Activated CD4-positive, CD25-positive, alpha-beta regulatory T cell (primary cell): ENCODE measurements at places on chromosomes 12 and 14.

DNA sequence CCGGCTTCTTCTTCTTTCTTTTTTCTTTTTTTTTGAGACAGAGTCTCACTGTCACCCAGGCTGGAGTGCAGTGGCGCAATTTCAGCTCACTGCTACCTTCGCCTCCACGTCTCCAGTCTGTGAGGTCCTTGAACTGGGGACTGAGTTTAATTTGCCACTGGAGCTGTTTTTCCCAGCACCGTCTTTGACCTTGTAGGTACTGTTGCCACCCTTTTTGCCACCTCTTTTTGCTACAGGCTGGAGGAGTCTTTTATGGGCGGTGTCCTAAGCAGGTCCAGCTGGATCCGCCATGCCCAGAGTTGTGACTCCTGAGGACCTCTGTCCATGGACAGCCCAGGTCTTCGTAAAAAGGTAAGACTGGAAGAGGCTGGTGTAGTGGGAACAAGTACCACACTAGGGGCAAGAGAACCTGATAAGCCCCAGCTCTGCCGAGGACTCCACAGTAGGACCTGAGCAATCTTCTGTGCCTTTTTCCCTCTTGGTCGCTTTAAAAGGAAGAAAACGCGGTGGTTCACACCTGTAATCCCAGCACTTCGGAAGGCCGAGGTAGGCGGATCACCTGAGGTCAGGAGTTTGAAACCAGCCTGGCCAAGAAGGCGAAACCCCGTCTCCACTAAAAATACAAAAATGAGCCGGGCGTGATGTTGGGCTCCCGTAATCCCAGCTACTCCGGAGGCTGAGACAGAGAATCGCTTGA lies 946 bp downstream of the RNU4-2 start:
- DNase-seq = peak; percentile 31

DNA sequence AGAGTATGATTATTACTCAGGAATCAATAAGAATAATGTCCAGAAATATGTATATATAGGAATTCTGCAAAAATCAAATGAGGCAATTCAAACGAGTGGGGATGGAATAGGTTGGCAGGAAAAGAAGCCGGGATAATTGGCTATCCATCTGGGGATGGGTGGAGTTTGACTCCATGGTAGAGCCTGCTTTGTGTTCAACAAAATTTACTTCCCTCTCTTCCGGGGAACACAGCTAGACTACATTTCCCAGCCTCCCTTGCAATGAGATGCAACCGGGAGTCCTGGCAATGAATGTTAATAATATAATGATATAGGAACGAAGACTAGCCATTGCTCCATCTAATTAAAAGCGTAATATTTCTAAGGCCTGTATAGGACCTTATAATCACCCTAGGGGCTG lies 146.6 kb downstream of the EFCAB11 start:
- DNase-seq = no peak

DNA sequence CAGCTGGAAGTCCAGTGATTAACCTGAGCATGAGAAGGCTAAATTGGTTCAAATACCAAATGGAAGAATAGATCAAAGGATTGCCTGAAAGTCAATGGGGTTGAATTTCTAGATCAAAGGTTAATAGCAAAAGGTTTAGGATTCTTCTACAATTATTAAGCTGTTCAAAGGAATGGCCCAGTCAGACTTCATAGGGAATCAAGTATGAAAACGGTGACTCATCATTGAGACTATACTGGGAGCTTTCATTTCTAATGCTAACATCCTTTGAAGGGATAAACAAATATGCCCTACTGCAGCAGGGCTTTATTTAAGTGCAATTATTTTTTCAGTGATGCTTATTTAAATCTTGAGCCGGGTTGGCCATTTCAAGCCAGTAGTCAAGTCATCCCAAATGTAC lies 152.8 kb downstream of the RIMBP2 start:
- no peak for DNase-seq

DNA sequence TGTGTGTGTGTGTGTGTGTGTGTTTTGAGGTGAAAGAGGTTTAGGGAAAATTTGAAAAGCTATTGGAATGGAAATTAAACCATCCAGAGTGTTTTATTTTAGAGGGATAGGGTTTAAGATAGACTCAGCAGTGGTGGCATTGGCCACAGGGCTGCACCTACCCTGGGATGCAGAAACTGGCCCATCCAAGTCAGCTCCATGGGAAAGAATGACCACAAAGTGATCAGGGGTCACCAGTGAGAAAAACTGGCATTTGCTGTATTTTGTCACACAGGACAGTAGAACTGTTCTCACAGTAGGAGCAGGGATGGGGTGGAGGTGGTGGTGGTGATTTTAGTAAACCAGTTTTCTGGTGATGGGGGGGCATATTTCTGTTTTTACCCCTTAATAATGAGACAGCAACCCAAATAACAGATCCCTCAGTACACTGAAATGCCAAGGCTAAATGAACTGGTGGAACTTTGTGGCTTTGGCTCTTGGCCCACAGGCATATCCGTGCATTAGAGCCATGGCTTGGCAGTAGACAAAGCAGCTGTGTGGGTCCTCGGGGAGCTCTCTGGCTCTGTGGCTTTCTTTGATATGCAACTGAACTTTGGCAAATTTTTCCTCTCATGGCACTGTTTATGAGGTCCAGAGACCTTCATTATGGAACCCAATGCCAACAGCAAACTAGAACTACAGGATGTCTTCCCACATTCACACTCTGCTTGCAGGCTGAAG lies 348.3 kb downstream of the ZFP36L1 start:
- no peak for DNase-seq

GRCh38 chr12:111121840-111122239 lies 201.5 kb upstream of the MYL2 start:
- DNase-seq = no peak

GRCh38 chr12:116719731-116720528 lies 17.9 kb downstream of the SPRING1 start:
- DNase-seq = no peak

- no peak for DNase-seq
Observed at GRCh38 chr12:67460388-67460787, 188.2 kb upstream of the DYRK2 start.

GRCh38 chr12:132539016-132539773 lies 49.2 kb downstream of the FBRSL1 start:
- DNase-seq = no peak

DNA sequence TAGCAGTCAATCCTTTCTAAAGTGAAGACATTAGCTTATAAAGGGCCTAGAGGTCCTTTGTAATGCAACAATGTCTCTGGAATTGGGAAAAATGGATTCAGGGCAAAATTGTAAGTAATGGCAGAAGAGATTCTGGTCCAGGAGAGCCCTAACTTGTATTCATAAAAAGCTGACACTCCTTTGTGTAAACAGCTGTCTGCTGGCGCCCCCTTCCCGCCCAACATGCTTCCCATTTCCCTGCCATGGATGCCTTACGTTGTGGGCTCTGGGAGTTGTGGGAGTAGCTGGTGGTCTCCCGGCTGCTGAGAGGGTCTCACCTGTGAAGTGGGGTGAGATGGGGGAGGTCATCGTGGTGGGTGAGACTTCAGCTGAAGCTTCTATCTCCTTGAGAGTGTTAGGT lies 2.3 kb downstream of the ACRBP start:
- DNase-seq = no peak

DNA sequence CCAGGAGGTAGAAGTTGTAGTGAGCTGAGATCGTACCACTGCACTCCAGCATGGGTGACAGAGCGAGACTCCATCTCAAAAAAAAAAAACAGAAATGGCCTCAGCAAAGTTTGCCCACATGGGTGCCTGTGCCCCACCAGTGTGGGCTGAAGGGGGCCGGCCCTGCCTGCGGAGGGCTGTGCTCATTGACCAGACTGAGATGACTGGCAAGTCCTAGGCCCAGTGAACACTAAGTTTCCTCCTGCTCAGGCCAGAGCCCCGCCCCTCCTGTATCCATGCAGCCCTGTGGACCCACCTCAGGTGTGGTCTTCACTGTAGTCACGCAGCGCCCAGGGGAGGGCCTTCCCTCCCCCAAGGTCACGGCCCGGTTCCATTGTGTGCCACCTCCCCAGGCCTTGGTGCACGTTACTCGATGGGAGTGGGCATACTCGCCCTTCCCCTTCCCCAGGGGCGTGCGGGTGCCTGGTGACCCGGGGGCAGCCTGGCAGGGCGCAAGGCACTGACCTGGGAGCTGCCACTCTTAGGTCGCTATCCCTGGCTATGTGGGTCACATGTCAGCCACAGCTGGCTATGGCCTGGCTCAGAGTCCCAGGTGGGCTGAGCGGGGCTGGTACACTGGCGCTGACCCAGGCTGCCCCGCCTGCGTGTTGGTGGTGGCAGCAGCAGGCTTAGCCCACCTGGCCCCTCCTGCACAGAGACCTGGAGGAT lies 16.1 kb downstream of the INF2 start:
- DNase-seq = no peak

DNA sequence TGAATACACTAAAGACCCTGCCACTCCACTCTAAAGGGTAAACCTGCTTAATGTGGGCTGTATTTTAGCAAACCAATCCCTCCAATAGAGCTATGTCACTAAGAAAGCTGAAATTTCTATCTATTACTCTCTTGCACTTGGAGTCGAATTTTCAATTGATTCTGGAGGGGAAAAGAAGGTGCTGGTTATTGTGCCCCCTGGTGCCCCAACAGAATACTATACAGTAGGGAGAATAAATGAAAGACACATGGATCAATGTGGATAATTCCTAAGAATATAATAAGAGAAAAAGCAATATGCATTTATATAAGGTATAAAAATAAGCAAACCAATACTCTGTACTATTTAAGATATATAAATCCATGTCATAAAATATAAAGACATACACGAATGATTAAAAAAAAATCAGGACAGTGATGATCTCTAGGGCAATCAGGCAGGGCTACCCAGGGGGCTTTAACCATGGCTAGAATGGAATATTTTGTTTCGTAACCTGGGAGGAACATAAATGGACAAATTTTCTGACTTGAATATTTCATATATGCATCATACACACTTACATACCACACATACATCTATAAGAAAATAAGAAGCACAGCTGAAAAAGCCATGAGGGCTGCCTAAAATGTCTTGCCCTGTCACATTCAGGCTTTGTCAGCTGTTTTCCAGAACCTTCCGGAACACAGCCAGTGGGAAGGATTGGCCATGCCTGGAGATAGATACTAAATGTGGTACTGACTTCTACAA lies 54.4 kb downstream of the EFCAB11 start:
- no peak for DNase-seq

DNA sequence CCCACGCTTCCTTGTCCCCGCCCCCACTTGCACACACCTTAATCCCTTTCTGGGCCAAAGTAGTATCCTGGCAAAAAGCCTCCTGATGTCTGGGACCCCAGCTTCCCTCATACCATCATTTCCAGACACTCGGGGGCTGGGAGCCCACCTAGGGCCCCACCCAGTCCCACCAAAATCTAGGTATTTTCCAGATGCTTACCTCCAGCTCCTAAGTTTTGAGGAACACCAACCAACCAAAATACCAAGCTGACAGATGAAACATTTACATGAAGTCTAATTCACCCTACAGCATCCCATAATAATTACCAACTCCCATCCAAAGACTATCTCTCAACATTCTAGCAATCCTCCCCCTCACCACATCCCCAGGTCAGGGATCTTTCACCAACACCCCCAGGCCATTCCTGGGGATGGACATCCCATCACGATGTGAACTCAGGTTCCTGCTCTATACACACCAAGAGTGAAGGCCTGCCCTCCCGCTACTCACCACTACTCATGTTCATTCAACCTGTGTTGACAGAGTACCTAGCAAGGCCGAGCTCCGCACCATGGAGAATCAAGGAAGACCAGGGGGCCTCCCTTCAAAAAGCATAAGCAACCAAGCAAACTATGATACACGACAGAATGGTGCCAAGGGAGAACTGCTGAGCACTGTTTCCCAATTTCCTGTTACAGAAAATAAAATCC lies 1.6 kb upstream of the CHD4 start:
- DNase-seq = no peak

DNA sequence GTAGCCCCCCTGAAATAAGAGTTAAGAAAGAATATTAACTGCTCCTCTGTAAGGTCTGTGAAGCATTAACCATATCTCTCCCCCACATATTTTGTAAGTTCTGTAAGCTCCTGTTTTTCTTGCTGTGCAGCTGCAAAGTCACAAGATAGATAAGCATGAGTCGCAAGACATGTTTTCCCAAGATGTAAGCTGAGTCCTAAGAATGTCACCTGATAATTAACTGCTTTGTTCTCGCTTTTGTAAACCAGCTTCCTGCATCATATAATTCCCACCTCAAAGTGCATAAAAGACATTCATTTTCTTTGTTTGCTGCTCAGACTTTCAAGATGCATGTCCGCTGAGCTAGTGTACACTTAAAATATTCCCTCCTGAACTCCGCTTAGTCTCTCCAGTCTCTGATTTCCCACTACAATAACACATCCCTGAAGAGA lies 27.0 kb upstream of the PHC1 start:
- DNase-seq = no peak

DNA sequence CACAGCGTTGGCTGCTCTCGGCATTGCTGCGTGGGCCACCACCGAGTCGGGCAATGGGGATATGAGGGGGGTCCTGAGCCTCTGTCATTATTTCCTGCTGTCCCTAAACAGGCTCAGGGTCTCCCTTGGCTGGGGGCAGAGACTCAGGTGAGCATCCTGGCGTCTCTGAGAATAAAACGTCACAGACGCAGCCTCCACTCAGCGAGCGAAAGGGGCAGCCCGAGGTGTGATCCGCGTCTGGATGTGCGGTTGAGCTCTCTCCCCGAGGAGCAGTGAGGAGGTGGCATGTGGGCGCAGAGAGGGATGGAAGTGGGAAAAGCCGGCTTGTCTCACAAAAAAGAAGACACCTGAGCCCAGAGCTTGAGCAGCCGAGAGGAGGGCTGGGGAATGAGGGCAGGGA lies 62.6 kb downstream of the GALNT9 start:
- no peak for DNase-seq

- DNase-seq = no peak
Observed at GRCh38 chr12:93347054-93347785, 30.5 kb upstream of the NUDT4 start.

GRCh38 chr12:118271770-118272417 lies 100.8 kb downstream of the TAOK3 start:
- DNase-seq = no peak

GRCh38 chr14:96660123-96660522 lies 137.1 kb upstream of the VRK1 start:
- DNase-seq = no peak

- no peak for DNase-seq
Observed at GRCh38 chr12:26746121-26746714, 86.8 kb downstream of the ITPR2 start.

DNA sequence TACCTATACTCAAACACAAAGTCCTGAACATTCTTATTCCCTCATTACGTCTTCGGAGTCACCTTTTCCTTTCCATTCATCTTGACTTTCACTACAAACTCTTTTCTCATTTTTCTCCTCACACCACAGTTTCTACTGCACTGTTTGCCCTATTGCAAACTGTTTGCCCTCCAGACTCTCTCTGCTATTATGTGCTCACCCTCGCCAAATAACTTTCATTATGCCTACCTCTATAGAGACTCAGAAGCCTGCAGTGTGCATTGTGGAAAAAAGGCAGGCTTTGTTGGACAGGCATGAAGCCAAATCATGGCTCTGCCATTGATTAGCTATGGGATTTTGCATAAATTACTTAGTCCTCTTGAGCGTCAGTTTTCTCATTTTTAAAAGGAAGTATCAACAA lies 246.6 kb upstream of the CCDC196 start:
- no peak for DNase-seq

- no peak for DNase-seq
Observed at GRCh38 chr12:102462795-102463465, 17.4 kb downstream of the IGF1 start.
